Hippocampal formation (tissue), 2 donors: ENCODE measurements at places on chromosomes 11 and 22.

DNA sequence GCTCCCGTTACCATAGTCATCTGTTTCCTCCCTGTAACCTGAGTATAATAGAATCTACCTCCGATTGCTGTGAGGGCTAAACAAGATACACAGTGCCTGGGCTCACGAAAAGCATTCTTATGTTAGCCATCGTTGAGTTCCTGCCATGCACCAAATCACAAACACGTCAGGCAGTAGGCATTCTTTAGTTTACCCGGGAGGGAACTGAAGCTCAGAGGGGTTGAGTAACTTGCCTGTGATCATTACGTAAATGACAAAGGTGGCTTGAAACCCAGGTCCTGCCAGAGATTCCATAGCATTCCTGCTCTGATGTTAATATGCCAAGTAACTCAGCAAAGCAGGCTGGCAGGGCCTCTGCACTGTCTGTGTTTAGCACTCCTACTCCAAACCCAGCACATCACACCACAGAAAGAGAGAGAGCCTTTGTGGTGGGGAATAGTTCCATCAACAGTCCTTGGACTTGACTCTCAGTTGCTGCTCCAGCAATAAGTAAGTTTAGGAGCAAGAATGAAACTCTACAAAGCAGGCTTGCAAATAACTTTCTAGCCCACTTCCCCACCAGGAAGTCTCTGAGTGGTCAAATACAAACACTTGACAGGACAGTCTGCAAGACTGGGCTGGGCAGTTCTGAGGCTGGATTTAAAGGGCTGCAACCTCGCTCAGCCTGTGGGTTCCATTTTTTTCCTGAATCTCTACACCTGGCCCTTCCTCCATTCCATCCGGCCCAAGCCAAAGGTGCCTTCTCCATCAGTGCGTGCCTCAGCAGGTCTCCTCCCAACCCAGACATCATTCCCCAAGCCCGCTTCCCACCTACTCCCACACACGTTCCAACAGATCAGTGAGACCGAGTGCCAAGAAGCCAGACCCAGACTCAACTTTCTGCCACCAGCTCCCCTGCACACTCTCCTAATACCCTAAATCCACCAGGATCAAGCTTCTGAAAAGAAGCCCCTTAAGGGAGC, 1.1 kb downstream of the SCN2B start:
- DNase-seq = no peak

DNA sequence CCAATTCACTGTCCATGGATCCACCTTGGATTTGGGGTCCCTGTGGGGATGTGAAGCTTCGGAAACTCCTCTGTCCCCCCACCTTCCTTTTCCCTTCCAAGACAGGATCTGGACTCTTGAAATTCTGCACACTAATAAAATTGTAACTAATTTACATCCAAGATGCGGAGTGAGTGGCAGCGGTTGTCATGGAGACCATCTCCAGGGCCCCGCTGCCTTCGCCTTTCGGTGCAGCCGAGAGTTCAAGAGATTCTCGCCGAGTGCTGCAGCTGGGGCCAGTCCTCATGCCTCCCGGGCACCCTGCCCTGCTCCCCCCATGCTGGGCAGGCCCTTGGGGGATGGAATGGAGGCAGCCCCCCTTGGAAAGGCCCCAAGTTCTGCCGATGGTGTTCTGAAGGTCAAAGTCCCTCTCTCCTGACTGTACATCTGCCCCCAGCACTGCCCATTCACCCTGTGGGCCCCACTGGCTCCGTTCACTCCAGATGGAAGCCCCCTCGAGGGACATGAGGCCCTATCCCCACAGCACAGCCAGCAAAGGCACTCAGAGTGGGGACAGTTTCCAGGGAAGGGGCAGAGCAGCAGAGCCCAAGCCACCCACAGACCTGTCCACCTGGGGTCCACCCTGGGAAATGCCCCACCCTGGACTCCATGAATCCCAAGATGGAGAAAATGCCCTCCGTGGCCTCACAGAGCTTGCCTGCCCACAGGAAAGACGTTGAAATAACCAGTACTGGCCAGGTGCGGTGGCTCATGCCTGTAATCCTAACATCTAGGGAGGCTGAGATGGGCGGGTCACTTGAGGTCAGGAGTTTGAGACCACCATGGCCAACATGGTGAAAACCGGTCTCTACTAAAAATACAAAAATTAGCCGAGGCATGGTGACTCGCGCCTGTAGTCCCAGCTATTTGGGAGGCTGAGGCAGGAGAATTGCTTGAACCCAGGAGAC, 25.9 kb downstream of the IGLL1 start:
- no peak for DNase-seq

DNA sequence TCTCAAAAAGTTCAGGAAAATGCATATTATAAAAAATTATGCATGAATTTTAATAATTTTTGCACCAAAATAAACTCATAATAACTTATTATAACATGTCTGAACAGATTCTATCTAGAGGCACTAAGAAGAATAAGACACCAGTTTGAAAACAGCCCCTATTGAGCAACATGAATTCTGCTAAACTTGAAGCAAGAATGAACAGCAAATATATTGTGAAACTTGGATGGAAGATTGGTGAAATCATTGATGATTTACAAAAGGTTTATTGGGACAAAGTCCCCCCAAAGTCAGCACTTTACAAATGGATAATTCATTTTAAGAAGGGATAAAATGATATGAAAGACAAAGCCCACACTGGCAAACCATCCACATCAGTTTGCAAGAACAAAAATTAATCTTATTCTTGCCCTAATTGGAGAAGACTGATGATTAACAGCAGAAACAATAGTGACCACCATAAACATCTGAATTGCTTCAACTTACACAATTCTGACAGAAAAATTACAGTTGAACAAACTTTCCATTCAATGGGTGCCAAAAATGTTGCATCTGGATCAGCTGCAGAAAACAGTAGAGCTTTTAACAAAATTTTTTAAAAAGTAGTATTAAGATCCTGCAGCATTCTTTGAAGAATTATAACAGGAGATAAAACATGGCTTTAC, 257.5 kb upstream of the FAT3 start:
- DNase-seq = no peak

GRCh38 chr22:37409459-37410050, 17.7 kb downstream of the ELFN2 start:
- DNase-seq = no peak

GRCh38 chr11:34537636-34538035, 24.0 kb upstream of the ELF5 start:
- DNase-seq = no peak

DNA sequence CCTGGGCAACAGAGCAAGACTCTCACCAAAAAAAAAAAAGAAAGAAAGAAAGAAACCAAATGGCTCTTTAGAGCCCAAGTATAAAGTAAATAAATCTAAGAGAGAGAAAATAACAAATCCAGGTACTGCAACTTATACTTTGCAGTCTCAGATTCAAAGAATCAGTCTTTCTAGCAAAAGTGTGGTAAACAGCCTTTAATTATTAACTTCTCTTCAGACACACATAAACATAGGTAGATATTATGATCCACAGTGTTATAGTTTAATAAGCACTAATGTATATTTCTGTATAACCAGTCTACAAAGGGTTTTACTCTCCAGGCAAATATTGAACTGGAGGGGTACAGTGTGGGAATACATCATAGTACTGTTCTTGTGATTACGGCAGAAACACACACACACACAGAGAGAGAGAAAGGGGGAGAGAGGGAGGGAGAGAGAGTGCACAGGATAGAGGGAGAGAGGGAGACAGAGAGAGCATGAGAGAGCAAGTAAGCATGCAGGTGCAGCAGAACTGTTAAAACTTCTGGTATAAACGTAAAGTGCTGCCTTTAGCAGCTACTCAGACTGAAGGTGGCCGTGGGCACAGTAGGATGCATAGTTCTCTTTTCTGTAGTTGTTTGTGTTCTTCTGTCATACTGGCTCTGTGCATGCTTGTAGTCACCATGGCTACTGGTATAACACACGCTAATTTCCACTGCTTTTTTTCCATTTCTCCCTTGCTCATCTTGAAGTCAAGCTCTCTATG, 32.3 kb downstream of the MTMR2 start:
- peak; percentile 49 for DNase-seq
